ENCODE measurements at places on chromosomes 3 and 15.

DNA sequence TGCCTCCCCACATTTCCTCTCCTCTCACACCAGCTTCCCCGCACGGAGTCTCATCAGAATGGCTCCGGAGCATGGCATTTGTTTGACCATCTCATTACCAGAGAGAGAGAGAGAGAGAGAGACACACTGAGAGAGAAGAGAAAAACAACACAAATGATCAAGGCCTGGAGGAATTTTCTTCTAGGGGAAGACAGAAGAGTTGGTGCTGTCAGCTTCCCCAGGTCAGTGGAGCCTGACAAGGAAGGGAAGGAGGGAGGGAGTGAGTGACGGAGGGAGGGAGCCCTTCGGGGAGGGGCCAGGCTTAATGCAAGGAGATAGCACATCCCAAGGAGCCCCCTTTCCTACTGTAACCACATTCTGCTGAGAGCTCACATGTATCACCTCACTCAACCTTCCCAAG is 9.1 kb downstream of the ST8SIA2 start:
- no peak for DNase-seq

GRCh38 chr3:17639765-17640164 is 102.7 kb downstream of the TBC1D5 start:
- no peak for DNase-seq

DNA sequence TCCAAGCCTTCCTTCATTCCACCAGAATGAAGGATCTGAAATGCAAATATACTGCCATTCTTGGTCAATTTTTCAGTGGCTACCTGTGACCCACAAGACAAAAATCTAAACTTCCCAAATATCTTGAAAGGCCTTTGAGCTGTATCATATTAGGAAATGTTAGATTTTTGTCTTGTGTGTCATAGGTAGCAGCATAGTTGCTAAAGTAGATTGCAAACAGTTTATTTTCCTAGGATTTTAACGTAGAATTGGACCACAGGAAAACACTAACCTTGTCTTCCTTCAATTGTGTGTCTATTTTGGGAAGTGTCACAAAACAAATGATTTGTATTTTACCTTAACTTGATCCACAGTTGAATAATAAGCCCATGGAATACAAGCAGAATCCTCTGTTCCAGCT is 42.4 kb downstream of the CP start:
- DNase-seq: no peak

- DNase-seq: no peak
Observed at GRCh38 chr3:66839508-66839907, 158.6 kb upstream of the KBTBD8 start.

DNA sequence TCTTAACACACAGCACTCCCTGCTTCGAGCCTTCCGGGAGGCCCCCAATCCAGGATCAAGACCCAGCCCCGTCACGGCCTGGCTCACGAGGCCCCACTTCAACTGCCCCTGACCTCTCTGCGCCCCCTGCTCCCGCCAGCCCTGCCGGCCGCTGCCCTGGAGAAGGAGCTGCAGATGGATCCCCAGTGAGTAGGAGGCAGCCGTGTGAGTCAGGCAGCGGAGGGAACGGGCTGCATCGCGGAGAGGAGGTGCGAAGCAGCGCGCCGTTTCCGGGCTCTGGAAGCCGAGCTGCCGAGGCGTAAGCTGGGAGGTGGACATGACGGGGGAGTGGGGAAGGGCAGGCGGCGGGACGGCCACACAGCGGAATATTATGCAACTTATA is 133.4 kb downstream of the TPRA1 start:
- no peak for DNase-seq

GRCh38 chr3:50194128-50194902 is 2.9 kb downstream of the GNAT1 start:
- DNase-seq: no peak

Measured in NCI-H1417 treated with DMSO at 0.1 percent for 48 hours (cell line).